ENCODE measurements at places on chromosomes 3 and 15. TPM values are rescaled to one million over a fixed set of nuclear protein-coding genes. Genes with fewer than 3 reads are reported as not detected.

- H3K4me3 ChIP-seq, result no peak overlapping the region
- H3K4me1 ChIP-seq, result no peaks in the 10 kb centered on the region
- no peaks in the 10 kb centered on the region for H3K36me3 ChIP-seq
- no peak for DNase-seq
Measured at GRCh38 chr3:133130168-133130567, 92.0 kb downstream of the TMEM108 start.

DNA sequence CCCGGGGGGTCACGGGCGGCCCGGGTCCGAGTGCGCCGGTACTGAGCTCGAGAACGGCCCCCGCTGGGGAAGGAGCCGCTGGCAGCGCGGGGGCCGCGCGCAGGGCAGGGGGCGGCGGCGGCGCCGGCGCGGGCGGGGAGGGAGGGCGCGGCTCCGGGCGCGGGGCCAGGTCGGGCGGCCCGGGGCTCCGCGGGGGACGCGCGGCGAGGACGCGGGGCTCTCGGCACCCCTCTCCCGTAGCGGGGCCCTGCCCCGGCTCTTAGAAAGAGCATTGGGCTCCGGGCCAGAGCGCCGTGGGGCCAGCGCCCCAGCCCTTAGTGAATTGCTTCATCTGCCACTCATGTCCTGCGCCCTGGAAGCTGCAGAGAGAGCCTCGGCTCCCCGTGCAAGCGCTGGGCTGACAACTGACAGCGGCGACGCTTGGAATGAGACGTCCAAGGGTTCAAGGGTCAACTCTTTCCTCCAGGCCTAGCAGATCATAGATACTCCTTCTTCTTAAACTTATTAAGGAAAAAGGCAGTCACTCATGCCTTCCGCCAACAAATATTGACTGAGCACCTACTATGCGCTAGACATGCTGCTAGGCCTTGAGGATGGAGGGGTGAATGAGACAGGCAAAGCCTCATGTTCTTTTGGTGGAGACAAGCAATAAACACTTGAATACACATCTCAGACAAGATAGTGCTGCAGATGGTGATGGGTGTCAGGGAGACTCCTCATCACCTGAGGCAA, 140.8 kb downstream of the SMAD6 start:
- H3K4me3 ChIP-seq, result peak overlapping the region; percentile 62
- peaks cover 11% of the 10 kb centered on the region for H3K4me1 ChIP-seq
- H3K27me3 ChIP-seq, result no peaks in the 10 kb centered on the region
- DNase-seq, result peak; percentile 35

DNA sequence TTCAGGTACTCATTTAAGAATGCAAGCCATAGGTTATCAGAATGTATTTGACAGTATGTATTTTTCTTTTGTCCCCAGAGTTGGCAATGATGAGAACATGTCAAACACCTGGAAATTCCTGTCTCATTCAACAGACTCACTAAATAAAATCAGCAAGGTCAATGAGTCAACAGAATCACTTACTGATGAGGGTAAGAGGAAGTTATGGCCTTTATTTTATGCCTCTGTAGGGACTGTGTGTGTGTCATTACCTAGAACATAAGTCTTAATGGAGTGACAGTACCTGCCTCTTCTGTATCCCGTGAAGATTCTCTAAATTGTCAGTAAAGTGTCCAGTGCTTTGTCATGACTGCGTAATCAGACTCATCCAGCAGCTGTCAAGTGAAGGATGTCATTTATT, 77.5 kb downstream of the KLHL25 start:
- H3K4me1 ChIP-seq, result no peaks in the 10 kb centered on the region
- no peak overlapping the region for H3K4me3 ChIP-seq
- no peaks in the 10 kb centered on the region for H3K27me3 ChIP-seq
- no peak overlapping the region for H3K27ac ChIP-seq
- no peak for DNase-seq
- H3K36me3 ChIP-seq, result peaks cover 9% of the 10 kb centered on the region

Gene PLD1
- 7.3 TPM for total RNA-seq

Gene KCNMB2
- total RNA-seq, result not detected

Gene LMAN1L
- total RNA-seq, result not detected

All from PC-3 (cell line).